CD14-positive monocyte (primary cell): ENCODE measurements at places on chromosomes 6 and 20. TPM values are rescaled to one million over a fixed set of nuclear protein-coding genes. Genes with fewer than 3 reads are reported as not detected.
A peak's percentile ranks its signal among the peaks of the same experiment; 100 is the strongest.

The VSX1 gene
- not detected in 2 replicates for polyA plus RNA-seq

The PPP1R14C gene
- 0.05 and 0.11 TPM in 2 replicates for polyA plus RNA-seq

The DEFB132 gene
- polyA plus RNA-seq = not detected

The CYP24A1 gene
- not detected for polyA plus RNA-seq

The PGC gene
- polyA plus RNA-seq = not detected

The NEDD9 gene
- 18.2 TPM for polyA plus RNA-seq

The WFDC2 gene
- not detected for polyA plus RNA-seq

The EPPIN gene
- polyA plus RNA-seq = not detected in 2 replicates

DNA sequence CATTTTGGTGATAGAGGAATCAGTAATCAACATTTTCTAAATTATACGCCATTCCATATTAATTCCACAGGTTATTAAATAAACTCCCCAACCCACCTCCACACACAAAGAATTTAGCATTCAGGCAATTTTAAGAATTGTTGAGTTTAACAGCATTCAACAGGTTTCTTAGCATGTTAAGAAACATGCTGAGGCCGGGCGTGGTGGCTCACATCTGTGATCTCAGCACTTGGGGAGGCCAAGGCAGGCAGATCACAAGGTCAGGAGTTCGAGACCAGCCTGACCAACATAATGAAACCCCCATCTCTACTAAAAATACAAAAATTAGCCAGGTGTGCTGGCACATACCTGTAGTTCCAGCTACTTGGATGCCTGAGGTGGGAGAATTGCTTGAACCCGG is 64.0 kb upstream of the PHACTR2 start:
- H3K27ac ChIP-seq = peak overlapping the region; percentile 77
- no peak for DNase-seq
- H3K27me3 ChIP-seq = no peaks in the 10 kb centered on the region
- peak overlapping the region; percentile 78 for H3K4me3 ChIP-seq
- H3K4me1 ChIP-seq = peaks cover 9% of the 10 kb centered on the region
- H3K36me3 ChIP-seq = no peaks in the 10 kb centered on the region

DNA sequence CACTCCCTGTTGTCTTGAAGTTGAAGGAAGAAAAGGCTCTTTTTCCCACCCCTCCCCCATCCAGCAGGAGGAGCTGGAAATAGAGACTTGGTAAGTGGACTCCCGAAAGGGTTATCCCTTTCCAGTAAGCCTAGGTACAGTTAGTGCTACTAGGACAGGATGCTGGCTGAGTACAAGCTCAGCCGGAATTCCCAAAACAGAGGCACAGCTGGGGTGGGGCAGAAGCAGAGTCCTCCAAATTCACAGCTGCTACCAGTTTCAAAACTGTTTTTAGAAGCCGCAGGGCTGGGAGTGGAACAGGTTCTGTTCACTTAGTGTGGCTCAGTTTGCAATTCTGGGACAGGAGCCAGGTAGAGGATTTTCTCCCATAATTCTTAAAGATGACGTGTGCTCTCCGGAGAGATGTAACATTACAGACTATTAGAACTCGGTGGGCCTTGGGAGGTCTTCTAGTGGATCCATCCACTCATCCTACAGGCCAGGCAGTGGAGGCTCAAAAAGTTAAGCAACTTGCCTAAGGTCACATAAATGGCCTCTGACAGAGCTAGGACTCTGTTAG is 19.0 kb upstream of the UTRN start:
- no peaks in the 10 kb centered on the region for H3K27me3 ChIP-seq
- no peaks in the 10 kb centered on the region for H3K36me3 ChIP-seq
- no peak overlapping the region for H3K27ac ChIP-seq
- peaks cover 16% of the 10 kb centered on the region for H3K4me1 ChIP-seq

DNA sequence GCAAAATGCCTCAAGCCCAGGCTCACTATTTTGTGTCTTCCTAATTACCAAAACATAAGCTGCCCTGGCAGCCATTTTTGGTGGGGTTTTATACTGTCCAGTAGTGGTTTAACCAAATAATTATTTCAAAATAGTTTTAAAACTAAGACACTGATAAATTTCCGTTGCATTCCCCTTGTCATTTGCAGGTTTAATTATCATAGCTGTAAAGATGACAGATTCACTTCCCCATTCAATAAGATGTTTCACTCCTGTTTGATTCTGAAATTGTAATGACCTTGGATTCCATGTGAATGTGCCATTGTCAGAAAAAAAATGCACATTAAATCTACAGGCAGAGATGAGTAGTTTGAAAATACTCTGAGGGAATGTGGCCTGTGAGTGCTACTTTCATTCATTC is 172.0 kb downstream of the COL9A1 start:
- no peak overlapping the region for H3K4me3 ChIP-seq
- H3K36me3 ChIP-seq = no peaks in the 10 kb centered on the region
- no peak overlapping the region for H3K27ac ChIP-seq
- H3K4me1 ChIP-seq = no peaks in the 10 kb centered on the region

DNA sequence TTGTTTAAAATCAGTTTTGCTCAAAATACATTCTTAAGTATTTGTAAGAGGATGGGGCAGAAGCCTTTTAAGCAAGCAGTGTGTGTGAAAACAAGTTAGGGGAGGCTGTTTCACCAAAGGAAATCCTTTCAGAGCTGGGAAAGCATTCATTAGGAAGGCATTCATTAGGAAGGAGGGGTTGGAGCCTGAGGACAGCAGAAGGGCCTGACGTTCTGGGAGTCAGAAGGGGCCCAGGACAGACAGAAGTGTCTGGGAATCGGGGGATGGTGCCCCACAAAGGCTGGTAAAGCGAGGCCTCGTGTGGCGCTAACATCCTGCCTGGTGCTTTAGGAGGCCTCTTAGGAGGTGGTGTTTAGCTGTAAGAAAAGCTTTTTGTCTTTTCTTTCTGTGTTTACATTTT is 80.6 kb upstream of the NXT1 start:
- H3K4me3 ChIP-seq = no peak overlapping the region
- no peak overlapping the region for H3K27ac ChIP-seq
- no peaks in the 10 kb centered on the region for H3K36me3 ChIP-seq
- DNase-seq = no peak
- H3K27me3 ChIP-seq = no peaks in the 10 kb centered on the region
- H3K4me1 ChIP-seq = no peaks in the 10 kb centered on the region

DNA sequence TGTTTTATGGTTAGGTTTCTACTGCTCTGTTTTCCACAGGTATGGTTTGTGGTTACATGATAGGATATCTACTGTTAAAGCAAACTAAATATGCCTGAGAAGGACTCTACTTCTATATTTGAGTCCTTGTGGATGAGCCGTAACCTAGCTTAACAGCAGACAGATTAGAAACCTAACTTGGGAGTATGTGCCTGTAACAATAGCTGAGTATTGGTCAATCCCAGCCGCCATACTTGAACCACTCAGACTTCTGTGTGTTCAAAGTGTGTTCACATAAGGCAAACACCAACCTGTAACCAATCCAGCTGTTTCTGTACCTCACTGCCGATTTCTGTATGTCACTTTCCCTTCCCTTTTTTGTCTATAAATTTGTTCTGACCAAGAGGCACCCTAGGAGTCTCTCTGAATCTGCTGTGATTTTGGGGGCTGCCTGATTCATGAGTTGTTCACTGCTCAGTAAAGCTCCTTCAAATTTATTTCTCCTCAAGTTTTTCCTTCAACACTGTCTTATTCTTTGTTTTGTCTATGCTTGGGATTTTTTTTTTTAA is 37.1 kb downstream of the PHF3 start:
- H3K27me3 ChIP-seq = no peaks in the 10 kb centered on the region
- no peak overlapping the region for H3K4me3 ChIP-seq
- DNase-seq = no peak
- no peak overlapping the region for H3K27ac ChIP-seq
- peaks cover 14% of the 10 kb centered on the region for H3K36me3 ChIP-seq
- no peaks in the 10 kb centered on the region for H3K4me1 ChIP-seq

DNA sequence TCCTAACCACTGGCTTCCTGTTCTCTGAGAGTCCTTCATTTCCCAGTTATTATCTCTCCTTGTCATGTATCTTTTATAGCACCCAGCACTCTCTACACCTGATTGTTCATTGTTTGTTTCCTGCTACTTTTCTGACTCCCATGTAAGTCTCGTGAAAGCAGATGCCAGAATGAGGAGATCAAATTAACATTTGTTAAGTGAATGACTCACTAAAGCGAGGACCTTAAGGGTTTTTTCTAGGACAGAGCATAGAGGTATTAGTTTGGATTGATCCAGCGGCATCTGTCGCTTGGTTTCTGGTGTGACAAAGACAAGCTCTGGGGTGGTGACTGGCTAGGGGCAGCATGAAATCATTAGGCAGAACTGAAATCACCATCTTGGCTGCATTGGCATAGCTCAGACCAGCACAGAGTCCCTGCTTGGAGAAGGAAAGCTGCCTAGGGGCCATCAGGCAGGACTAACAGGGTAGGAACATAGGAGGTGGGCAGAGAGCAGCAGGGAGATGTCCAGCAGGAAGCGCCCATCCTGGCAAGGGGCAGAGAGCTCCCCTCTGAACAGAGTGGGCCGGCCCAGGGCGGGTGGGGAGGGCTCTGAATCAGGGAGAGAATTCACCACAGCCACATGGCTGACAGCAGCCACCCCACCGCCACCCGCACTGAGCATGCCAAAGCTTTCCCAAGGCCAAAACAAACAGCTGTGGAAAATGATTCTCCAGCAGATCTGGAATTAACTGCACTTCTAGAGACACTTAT is 97.1 kb upstream of the CEP85L start:
- no peaks in the 10 kb centered on the region for H3K27me3 ChIP-seq
- no peak overlapping the region for H3K4me3 ChIP-seq
- no peak overlapping the region for H3K27ac ChIP-seq
- no peaks in the 10 kb centered on the region for H3K36me3 ChIP-seq
- H3K4me1 ChIP-seq = peaks cover 47% of the 10 kb centered on the region

DNA sequence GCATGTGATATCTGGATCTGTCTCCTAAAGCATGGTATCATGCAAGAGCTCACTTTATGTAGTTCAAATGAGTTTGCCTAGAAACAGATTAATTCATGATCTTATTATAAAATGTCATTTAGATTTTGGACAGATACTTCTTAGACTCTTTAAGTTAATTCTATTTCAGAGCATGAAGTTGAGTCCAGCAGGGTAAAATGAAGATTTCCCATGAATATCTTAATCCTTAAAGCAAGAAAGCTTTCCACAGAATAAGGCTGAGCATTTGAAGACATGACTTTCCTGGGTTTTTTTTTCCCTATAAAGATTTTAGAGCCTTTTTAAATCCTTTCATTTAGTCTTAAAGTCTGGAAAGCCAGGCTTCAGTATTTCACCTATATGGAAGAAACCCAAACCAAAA is 556.0 kb upstream of the GJE1 start:
- no peak overlapping the region for H3K4me3 ChIP-seq
- no peaks in the 10 kb centered on the region for H3K27me3 ChIP-seq
- H3K36me3 ChIP-seq = no peaks in the 10 kb centered on the region
- H3K4me1 ChIP-seq = no peaks in the 10 kb centered on the region
- no peak for DNase-seq

DNA sequence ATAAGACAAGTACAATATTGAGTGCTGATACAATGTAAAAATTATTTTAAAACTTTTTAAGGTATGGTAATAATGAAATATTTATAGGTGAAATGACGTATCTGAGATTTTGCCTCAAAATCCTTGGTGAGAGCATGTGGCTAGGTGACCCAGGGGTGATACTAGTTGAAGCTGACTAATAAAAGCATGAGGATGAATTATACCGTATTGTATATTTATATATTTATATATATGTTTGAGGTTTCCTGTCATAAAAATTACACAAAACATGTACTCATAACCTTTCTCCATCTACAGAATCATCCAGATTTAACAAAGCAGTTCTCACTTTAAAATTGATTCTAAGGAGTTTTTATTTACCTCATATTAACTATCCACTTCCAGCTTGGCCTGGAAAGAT is 358.1 kb downstream of the CDKAL1 start:
- no peaks in the 10 kb centered on the region for H3K4me1 ChIP-seq
- H3K36me3 ChIP-seq = no peaks in the 10 kb centered on the region
- H3K4me3 ChIP-seq = no peak overlapping the region
- H3K27ac ChIP-seq = no peak overlapping the region

- no peaks in the 10 kb centered on the region for H3K36me3 ChIP-seq
- H3K27ac ChIP-seq = peak overlapping the region; percentile 42
- no peak overlapping the region for H3K4me3 ChIP-seq
- no peaks in the 10 kb centered on the region for H3K27me3 ChIP-seq
- DNase-seq = peak; percentile 37
- peaks cover 18% of the 10 kb centered on the region for H3K4me1 ChIP-seq
Observed at GRCh38 chr6:89298680-89299465, 16.2 kb downstream of the GABRR2 start.

GRCh38 chr6:143507358-143508145 is 4.0 kb downstream of the FUCA2 start:
- H3K27me3 ChIP-seq = no peaks in the 10 kb centered on the region
- H3K36me3 ChIP-seq = peaks cover 42% of the 10 kb centered on the region
- no peak overlapping the region for H3K27ac ChIP-seq
- no peak overlapping the region for H3K4me3 ChIP-seq
- H3K4me1 ChIP-seq = peaks cover 26% of the 10 kb centered on the region

- DNase-seq = no peak
- peaks cover 38% of the 10 kb centered on the region for H3K4me1 ChIP-seq
- peak overlapping the region; percentile 4 for H3K27ac ChIP-seq
- peaks cover 10% of the 10 kb centered on the region for H3K36me3 ChIP-seq
Observed at GRCh38 chr20:5150226-5151076, 23.6 kb downstream of the CDS2 start.

- H3K27me3 ChIP-seq = no peaks in the 10 kb centered on the region
- H3K36me3 ChIP-seq = no peaks in the 10 kb centered on the region
- peak overlapping the region; percentile 39 for H3K27ac ChIP-seq
- no peak overlapping the region for H3K4me3 ChIP-seq
Observed at GRCh38 chr6:161135695-161136591, 137.9 kb downstream of the AGPAT4 start.

DNA sequence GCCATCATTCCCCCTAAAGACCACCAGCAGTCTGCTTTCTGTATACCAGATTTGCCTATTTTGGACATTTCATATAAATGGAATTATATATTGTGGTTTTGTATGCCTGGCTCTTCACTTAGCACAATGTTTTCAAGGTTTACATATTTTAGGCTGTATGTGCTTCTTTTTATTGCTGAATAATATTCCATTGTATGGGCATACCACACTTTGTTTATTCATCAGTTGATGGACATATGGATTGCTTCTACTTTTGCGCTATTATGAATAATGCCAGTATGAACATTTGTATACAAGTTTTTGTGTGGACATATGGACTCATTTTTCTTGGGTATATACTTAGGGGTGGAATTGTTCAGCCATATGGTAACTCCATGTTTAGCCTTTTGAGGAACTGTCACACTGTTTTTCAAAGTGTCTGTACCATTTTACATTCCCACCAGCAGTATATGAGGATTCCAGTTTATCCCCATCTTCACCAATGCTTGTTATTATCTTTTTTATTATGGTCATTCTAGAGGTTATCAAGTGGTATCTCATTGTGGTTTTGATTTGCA is 12.7 kb downstream of the L3MBTL1 start:
- H3K36me3 ChIP-seq = no peaks in the 10 kb centered on the region
- no peak for DNase-seq
- no peaks in the 10 kb centered on the region for H3K27me3 ChIP-seq
- H3K4me1 ChIP-seq = peaks cover 2% of the 10 kb centered on the region
- H3K27ac ChIP-seq = no peak overlapping the region
- no peak overlapping the region for H3K4me3 ChIP-seq

GRCh38 chr6:52337633-52338290 is 24.2 kb upstream of the PAQR8 start:
- H3K4me3 ChIP-seq = no peak overlapping the region
- H3K27ac ChIP-seq = no peak overlapping the region
- DNase-seq = no peak
- no peaks in the 10 kb centered on the region for H3K27me3 ChIP-seq
- H3K36me3 ChIP-seq = no peaks in the 10 kb centered on the region
- peaks cover 14% of the 10 kb centered on the region for H3K4me1 ChIP-seq

GRCh38 chr20:23225407-23226060 is 125.1 kb upstream of the NXT1 start:
- H3K27ac ChIP-seq = peak overlapping the region; percentile 64
- H3K27me3 ChIP-seq = no peaks in the 10 kb centered on the region
- peaks cover 7% of the 10 kb centered on the region for H3K36me3 ChIP-seq
- peak; percentile 97 for DNase-seq
- no peak overlapping the region for H3K4me3 ChIP-seq
- H3K4me1 ChIP-seq = peaks cover 42% of the 10 kb centered on the region
